HEK293T (cell line): ENCODE measurements at places on chromosomes 12 and 14.
A peak's percentile ranks its signal among the peaks of the same experiment; 100 is the strongest.

DNA sequence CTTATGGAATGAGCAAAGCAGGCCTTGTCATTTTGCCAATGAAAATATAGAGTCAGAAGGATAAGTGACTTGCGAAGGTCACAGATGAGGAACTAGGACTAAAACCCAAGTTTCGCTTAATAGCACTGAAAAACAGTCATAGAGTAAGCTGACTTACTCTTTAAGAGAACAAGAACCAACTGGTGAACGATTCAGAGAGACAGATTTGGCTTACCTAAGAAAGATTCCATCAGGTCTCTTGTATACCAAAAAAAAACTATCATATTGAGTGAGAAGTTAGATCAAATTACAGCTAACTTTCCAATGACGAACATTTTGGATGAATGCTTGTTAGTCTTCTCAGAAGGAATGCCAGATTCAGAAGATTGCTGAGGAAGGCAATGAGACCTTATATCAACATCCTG, 74.2 kb downstream of the ZFC3H1 start:
- no peak for DNase-seq

GRCh38 chr12:108349278-108349688, 10.2 kb upstream of the CMKLR1 start:
- no peak for DNase-seq

DNA sequence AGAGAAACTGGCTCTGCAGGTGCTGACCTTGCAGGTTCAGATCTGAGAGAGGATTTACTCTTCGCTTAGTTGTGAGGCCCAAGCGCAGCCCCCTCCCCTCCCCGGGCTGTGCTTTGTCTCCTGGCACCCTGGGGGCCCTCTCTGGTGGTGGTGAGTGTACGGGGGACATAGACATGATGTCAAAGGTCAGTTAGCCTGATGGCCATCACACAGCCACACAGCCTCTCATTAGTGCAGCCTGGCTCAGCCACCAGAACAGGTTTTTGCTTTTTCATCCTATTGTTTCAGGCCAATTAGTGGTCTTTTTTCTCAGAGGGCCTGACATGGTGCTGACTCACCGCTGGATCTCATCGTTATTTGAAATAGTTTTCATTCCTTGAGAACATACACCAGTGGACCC, 437.9 kb downstream of the AACS start:
- DNase-seq = no peak

GRCh38 chr14:103535891-103536565, 7.0 kb downstream of the TRMT61A start:
- DNase-seq = no peak

DNA sequence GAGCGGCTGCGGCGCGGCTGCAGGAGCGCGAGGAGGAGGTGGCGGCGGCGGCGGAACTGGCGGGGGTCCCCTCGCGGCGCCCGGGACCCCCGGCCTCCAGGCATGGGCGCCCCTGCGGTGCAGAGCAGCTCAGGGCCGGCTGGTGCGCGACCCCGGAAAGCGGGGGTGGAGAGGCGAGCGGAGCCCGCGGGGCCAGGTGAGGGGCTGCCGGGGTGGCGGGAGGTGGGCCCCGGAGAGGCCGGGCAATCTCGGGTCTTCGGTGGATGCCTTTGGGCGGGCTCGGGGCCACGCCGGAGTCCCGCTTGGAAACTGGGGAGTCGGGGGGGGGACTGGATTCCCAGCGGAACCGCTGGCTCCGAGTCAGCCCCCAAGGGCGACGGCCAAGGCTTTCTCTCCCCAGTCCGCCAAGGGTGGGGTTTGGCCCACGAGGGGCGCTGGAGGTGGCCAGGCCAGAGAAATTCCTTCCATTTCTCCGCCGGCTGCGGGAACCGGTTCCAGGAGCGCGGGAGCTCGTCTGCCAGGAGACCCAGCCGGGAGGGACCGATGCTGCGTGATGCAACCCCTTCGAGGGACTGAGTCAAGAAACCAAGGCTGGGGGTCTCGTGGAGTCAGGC, 13.9 kb upstream of the NR4A1 start:
- peak; percentile 52 for DNase-seq

GRCh38 chr12:76720068-76720467, 43.8 kb upstream of the ZDHHC17 start:
- no peak for DNase-seq

DNA sequence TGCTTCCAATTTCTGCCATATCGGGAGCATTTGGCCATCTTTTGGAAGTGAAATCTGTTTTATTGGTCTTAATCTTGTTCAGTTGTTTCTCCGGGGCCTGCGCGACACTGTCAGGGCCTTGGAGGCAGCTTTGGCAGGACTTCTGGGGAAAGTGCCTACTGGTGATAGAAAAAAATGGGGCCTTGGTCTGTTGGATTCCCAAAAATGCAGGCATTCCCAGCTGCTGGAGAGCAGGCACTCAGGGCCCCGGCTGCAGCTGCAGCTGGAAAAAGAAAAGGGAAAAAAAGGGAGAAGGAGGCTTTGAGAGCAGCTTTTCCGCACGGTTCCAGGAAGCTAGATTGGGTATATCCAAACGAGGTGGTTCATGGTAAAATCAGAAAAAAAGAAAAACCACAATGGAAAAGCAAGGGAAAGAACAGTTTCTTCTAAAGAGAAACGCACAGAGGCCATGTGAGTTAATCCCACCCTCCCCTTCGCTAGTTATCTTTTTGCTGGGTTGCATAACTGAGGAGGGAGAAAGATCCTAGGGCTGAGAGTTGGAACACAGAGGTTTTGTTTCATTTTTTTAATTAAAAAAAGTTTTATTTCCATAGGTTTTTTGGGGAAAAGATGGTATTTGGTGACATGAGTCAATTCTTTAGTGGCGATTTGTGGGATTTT, 134.7 kb upstream of the RFLNA start:
- DNase-seq = no peak

GRCh38 chr12:30268041-30268440, 427.6 kb downstream of the IPO8 start:
- no peak for DNase-seq

DNA sequence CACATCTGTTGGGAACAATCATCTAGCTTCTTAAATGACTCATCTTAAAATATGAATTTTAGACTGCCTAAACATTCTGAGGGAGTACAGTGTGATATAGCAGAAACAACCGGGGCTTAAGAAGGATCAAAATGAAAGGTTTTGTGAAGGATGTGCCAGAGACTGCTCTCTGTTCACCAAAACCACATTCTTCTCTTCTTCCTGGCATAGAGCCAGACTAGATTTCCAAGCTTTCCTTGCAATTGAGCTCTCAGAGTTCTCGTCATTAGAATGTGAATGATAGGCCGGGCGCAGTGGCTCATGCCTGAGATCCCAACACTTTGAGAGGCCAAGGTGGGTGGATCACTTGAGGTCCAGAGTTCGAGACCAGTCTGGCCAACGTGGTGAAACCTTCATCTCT, 94.5 kb downstream of the LRRIQ1 start:
- no peak for DNase-seq

GRCh38 chr12:116719731-116720528, 17.9 kb downstream of the SPRING1 start:
- no peak for DNase-seq

GRCh38 chr14:39762576-39763401, 330.6 kb upstream of the FBXO33 start:
- DNase-seq = no peak

- no peak for DNase-seq
Observed at GRCh38 chr12:124111006-124111405, 138.0 kb downstream of the ZNF664 start.

DNA sequence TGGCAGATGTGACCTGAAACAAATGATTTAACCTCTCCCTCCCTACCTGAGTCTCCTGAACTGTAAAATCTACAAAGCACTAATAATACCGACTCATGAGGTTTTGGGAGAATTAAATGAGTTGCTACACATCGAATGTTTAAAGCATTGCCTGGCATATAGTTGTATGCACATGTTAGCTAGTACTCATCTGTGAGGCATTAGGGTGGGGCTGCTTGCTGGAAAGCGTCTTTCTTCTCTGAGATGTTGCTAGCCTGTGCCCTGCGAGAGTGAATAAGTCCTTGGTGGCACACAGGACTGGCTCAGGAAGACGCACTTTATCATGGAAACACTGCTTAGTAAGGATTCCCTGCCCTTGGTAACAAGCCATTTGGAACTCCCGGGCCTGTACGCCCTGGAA, 6.1 kb downstream of the RAPGEF3 start:
- DNase-seq = no peak

- DNase-seq = no peak
Observed at GRCh38 chr14:104579507-104579906, at the start of gene C14orf180. Gene C14orf180 (plus strand): TSS chr14:104579764. CDS start chr14:104586431, 6,667 bp downstream.

GRCh38 chr14:96752594-96752993, 44.6 kb upstream of the VRK1 start:
- no peak for DNase-seq

DNA sequence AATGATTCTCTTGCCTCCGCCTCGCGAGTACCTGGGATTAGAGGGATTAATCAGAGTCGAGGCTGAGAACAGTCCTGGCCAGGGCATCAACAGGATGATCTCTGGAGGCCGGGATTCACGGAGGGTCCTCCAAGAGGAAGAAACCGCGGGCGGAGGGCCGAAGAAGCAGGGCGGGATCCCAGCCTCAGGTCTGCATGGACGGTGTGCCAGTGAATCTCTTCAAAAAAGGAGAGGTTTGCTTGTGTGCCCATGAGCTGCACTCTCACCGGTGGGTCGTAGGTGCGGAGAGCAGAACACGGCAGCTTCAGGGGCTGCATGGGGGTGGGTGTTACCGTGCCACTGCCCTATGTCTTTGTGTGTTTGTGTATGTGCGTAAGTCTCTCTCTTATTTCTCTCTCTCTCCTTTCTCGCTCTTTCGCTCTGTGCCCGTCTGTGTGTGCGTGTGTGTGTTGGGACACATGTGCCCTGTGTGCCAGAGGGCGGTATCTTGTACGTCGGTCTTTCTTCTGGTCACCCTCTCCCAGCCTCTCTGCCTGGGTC, 768.2 kb upstream of the ALG10B start:
- DNase-seq = no peak

DNA sequence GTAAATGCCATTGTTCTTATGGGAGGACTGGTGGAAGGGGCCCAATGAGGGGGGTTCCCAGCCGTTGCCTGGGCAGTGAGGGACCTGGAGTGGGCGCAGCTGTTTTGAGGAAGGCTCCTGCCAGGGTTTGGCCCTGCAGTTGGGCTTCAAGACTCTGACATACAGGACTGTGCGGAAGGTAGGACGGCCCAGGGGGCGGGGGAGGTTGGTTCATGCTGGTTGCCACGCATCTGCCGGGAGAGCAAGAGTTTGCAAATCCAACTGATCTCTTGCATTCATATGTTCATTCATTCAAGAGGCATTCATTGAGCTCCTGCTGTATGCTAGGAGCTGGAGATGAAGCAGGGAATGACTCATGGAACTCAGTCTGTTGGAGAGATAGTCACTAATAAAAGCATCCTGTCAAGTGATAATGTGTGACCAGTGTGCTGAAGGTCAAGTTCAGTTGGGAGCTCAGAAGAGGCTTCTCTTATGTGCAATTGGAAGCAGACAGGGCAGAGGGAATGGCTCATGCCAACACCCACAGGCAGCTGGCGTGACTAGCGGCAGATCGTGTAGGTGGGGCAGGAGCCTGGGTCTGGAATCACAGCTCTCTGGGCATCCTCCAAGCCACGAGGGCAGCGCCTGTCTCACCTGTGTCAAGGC, 7.8 kb downstream of the SH2B3 start:
- DNase-seq = no peak

GRCh38 chr14:24982472-24983155, 67.3 kb downstream of the STXBP6 start:
- DNase-seq = no peak

DNA sequence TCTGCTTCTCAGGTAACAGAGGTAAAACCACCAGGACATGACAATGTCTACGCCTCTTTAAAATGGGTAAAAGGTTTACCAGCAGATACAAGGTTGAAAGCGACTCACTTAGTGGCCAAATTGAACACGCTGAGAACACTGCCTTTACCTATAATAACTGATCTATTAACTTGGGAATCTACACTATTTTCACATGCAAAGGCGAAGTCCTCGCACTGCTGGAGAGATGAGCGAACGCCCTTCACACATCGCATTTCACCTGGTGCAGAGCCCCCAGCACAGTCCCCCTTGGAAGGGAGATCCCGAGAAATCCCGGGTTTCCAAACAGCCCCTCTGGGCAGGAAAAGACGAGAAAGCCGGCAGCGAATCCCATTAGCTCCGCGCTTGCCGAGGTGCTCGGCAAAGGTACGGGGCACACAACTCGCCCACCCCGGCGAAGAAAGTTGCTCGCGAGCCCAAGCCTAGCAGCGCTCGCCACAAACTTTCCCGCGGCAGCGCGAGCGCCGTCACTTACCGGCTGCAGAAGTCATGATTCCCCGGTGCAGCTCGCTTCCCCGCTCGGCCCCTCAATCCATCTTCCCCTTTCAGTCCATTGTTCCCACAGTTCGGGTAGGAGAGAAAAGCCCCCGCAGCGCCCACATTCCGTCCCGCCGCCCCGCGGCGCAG, 423 bp downstream of the FGD6 start:
- DNase-seq = no peak

- DNase-seq = no peak
Observed at GRCh38 chr12:795305-795704, 42.9 kb downstream of the WNK1 start.

- DNase-seq = no peak
Observed at GRCh38 chr12:19855851-19856250, 416.6 kb downstream of the AEBP2 start.

- no peak for DNase-seq
Observed at GRCh38 chr12:26878661-26879119, 45.7 kb upstream of the ITPR2 start.

- DNase-seq = no peak
Observed at GRCh38 chr14:38038986-38039385, 168.7 kb upstream of the SSTR1 start.

- DNase-seq = no peak
Observed at GRCh38 chr14:29709490-29709889, 218.2 kb downstream of the PRKD1 start.

DNA sequence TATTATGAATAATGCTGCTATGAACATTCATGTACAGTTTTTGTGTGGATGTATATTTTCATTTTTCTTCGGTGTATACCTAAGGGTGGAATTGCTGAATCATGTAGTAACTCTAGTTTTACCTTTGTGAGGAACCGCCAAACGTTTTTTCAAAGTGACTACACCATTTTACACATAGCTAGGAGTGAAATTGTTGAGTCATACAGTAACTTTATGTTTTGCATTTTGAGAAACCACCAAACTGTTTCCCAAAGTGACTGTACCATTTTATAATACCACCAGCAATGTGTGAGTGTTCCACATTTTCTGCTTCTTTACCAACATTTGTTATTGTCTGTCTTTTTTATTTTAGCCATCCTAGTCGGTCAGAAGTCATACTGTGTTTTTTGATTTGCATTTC, 3.1 kb upstream of the TPH2 start:
- no peak for DNase-seq

DNA sequence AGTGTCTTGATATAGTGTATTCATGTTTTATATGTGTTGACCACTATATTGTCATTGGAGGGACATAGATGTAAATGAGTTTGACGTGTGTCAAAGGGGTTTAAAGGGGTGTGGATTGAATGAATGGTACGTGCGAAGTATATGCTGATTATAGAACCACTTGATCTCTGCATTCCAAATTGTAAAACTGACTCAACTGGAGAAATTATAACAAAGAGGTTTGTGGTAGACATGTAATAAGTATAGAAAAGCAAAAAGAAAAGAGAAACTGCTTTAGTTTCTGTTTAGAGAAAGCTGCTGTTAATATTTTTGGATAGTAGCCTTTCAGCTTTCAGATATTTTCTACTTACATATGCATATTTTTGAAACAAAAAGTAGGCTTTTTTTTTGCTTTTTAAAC, 8.9 kb upstream of the MYRFL start:
- no peak for DNase-seq

GRCh38 chr12:120820884-120821510, 83.2 kb downstream of the SPPL3 start:
- no peak for DNase-seq

GRCh38 chr14:99522025-99522401, 40.8 kb downstream of the CCNK start:
- DNase-seq = no peak
